Stimulated activated CD4-positive, alpha-beta T cell treated with anti-CD3 and anti-CD28 coated beads, Interleukin-1b, Interleukin-23, amount 100 ng/mL, for 1 hour (primary cell): ENCODE measurements at places on chromosomes 4 and X.
A peak's percentile ranks its signal among the peaks of the same experiment; 100 is the strongest.

- no peak for DNase-seq
Observed at GRCh38 chr4:18611026-18611425, 589.5 kb upstream of the LCORL start.

DNA sequence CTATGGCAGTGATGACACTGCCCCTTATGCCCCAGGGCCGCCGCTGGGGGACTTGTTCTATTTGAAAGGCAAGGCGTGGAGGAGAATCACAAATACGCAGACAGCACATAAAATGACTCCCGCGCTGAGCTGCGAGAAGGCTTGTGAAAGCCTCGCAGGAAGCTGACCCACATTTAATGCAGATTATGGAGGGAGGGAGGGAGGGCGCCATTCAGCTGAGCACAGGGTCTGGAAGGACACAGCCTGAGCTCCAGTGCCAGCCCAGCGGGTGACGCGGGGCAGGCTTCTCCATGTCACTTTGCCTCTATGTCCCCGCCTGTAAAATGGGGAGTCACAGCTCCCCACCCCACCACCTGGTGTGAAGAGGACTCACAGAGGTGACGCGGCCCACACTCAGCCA, 14.3 kb downstream of the ABLIM2 start:
- DNase-seq = no peak

- no peak for DNase-seq
Observed at GRCh38 chr4:142423861-142424260, 422.2 kb downstream of the INPP4B start.

DNA sequence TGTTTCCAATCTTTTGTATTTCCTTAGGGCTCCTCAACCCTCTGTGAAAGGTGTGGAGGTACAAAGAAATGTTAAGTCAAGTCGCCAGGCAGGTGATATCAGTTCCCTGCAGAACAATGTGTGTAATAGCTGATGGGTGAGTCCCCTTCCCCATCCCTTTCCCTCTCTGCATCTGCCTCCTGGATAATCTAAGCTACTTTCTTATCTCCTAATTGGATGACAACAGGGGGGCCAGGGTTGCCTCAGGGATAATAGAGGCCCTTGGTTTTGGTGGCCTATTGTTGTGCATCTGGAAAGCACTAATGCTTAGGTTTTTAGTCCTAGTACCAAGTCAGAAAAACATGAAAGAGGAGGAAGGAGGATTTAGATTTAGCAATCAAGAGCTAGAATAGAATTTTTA, 29.1 kb downstream of the MAGED1 start:
- no peak for DNase-seq

GRCh38 chrX:56248492-56248891, 16.3 kb downstream of the KLF8 start:
- DNase-seq = peak; percentile 14

- DNase-seq = no peak
Observed at GRCh38 chr4:79164907-79165610, 160.8 kb downstream of the NAA11 start.

- no peak for DNase-seq
Observed at GRCh38 chrX:12403474-12404082, 265.3 kb downstream of the FRMPD4 start.

DNA sequence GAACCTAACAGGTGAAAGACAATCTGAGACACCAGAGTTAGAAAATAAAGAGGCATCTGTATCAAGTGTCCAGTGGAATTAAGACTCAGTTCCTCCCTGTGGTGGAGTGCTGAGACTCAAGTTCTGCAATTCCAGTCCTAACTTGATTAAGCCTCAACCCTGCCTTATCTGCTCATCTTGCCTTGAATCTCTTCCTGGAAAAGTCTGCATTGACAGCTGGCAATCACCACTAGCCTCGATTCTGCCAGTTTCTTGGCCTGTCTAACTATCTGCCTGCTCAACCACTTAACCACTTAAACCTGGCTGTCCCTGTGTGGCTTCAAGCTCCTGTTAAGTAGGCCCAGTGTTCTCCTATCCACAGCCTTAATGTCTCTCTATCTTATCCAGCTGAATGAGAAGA, 22.4 kb upstream of the NEIL3 start:
- DNase-seq = no peak

- no peak for DNase-seq
Observed at GRCh38 chrX:10507181-10507580, 113.2 kb downstream of the MID1 start.

- no peak for DNase-seq
Observed at GRCh38 chr4:100461807-100462605, 55.8 kb downstream of the EMCN start.
